ENCODE measurements at places on chromosomes 4 and X. TPM values are rescaled to one million over a fixed set of nuclear protein-coding genes. Genes with fewer than 3 reads are reported as not detected.

TRIM61 gene
- polyA plus RNA-seq, result 2.8 TPM

MAML3 gene
- 18.5 TPM for polyA plus RNA-seq

DNA sequence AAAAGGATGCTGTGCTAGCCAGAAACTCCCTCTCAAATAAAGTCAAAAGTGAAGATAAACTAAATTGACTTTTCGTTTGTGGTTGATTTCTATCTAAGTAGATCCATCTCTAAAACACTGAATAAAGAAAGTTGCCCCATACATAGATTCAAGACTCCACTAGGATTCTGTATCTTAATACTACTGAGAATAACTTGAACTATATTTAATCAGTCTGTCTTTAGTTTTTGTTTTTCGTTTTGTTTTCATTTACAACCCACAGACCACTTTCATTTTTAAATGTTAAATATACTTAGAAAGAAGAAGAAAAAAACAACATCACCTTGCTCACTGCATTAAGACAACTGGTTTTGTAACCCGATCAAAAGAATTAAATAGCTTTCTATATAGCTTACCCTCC lies 655.0 kb downstream of the RPA4 start:
- no peak for DNase-seq

DNA sequence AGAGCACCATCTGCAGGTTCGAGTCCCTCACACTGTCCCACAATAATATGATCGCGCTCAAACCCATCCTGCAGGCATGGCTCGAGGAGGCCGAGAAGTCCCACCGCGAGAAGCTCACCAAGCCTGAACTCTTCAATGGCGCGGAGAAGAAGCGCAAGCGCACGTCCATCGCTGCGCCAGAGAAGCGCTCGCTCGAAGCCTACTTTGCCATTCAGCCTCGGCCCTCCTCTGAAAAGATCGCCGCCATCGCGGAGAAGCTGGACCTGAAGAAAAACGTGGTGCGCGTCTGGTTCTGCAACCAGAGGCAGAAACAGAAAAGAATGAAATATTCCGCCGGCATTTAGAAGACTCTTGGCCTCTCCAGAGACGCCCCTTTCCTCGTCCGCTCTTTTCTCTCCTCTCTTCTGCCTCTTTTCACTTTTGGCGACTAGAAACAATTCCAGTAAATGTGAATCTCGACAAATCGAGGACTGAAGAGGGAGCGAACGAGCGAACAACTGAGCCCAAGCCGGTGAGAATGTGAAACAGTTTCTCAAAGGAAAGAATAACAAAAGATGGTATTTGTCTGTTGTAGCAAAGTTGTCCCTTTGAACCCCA lies 1.9 kb downstream of the POU4F2 start:
- DNase-seq, result no peak

- DNase-seq, result no peak
Observed at GRCh38 chr4:146211440-146211839, 2.9 kb upstream of the REELD1 start.

DNA sequence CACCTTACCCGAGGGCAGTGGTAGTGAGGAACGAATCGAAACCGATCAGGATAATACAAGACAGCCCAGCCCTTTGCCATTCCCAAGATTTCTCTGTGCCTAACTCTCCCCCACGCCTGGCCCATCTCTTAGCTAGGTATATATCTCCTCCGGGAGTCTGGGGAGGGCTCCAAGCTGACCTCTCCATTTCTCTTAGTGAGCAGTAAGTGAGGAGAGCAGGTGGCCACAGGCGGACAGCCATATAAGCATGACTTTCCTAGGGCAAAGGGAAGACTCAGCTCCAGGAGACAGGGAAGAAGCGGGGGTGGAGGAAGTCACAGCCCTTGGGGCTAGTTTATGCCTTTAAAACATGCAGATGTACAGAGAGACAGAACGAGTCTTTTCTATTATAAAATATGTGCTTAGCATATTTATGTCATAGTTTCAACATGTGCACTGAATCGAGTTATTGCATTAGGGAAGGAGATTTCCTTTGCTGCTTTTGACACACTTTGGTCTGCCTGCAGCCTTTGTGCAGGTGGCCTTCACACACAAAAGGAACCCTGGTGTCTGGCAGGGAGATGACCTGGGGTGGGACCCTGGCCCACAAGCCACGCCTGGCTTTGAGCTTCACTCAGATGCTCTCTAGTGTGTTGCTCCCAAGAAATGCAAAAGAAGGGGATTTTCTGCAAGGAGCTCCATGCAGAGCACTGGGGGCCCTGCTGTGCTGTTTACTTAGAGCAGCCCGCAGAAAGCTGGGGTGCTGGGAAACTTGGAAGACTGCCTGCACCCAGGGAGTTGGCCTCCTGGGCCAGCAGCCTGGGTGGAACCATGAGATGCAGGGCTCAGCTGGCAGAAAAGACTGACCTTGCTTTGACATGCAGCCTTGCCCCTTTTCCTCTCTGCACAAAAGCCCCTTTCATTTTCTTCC lies 613.3 kb downstream of the BCOR start:
- no peak for DNase-seq

DNA sequence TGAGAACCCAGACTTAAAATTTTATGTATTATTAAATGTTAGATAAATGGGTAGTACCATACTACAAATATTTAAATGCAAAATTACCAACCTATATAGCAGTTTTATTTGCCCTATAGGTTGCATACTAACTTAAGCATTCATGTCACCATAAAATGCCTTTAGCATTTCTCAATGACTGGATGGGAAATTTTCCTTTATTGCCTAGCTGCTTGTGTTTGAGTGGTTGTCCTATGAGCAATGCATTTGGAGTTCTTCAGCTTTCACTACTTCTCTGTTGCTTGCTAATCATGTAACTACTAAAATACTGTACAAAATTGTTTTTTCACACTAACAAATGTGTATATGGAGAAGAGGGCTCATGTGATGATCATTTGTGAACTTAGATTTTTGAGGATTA lies 44.2 kb upstream of the CEP135 start:
- DNase-seq, result no peak

GRCh38 chrX:23570674-23571343 lies 96.5 kb upstream of the PRDX4 start:
- DNase-seq, result no peak

GRCh38 chrX:34332334-34332733 lies 200.2 kb upstream of the FAM47A start:
- DNase-seq, result no peak

Data from renal cortex interstitium (tissue), 15 donors.